ENCODE measurements at places on chromosomes 1 and 21.

DNA sequence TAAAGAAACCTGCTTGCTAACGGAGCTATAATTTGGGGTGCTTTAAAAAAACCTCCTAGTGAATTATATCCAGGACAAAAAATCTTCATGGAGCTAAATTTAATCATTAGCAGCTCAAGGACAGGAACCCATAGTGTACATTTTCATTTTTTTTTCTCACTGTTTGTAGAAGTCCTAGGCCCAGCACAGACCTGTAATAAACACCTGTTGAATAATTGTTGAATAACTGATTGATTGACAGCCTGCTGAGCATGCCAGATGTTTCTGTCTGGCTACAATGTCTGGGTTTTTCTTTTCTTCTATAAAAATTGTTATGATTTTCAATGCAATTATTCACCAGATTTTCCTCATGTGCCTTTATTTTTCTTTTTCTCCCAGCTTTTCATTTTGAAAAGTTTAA lies 10.9 kb upstream of the GALNT2 start:
- DNase-seq = no peak

DNA sequence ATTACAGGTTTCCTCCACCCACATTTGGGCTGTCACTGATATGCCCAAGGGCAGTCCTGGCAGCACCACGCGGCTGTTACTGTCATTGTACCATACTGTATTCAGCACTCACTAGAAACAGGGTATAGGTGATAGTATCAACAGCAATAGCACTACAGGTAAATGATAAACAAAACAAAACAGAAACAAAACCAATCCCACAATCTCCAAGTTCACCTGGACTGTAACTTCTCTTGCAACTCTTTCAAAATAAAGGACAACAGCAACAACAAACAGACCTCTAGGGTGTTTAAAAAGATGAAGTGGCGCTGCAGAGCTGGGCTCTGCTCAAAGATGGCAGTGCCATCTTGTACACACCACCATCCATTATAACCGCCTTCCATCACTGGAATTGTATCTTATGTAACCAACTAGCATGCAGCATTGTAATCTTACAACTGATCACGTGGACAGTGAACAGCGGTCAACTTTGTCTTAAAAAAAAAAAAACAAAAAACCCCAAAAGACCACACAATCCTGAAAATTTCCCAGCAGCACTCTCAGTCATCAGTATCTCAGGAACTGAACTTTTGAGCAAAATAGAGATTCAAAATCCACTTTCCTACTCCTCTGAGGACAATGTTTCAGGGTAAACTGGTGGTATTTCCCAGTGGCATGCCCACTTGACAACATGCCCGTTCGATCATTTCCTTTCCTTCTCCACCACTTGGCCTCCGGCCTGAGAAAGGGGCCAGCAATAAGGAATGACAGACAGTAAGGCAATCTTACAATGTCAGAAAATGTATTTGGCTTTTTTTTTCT lies 3.8 kb downstream of the IRF2BP2 start:
- peak; percentile 69 for DNase-seq

GRCh38 chr1:38451541-38451993 lies 405.0 kb upstream of the POU3F1 start:
- DNase-seq = peak; percentile 30

GRCh38 chr1:101918277-101918676 lies 78.4 kb downstream of the OLFM3 start:
- DNase-seq = no peak

DNA sequence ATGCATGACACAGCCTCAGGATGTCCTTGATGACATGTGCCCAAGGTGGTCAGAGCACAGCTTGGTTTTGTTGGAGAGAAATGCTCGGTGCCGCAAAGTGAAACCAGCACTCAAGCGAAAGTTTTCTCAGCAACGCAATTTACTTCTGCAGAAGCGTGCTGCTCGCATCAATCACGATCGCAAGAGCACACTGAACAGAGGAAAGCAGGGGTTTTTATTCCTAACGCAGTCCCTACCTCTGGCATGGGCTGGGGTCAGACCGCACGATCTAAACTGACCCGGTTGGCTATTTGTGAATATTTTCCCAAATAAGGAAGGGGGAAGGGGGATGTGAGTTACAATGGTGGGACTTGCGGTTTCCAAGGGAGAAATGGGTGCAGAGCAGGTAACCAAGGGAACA lies 809 bp upstream of the ZNF669 start:
- DNase-seq = no peak

- DNase-seq = peak; percentile 3
Measured at GRCh38 chr1:224300346-224300745, 29.6 kb downstream of the NVL start.

DNA sequence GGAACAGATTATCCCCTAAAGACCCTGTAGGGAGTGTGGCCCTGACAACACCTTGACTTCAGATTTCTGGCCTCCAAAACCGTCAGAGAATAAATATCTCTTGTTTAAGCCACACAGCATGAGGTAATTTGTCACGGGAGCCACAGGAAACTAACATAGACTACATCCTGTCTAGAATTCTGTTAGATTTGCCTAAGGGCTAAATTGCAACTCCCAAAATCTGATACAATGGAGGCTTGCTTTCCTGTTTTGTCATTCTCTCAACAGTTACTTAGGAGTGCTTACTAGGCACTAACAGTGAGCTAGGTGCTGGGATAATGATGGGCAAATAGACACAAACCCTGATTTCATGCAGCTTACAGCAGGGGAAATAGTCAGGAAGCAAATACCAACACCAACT lies 141.6 kb downstream of the MIS18A start:
- no peak for DNase-seq

DNA sequence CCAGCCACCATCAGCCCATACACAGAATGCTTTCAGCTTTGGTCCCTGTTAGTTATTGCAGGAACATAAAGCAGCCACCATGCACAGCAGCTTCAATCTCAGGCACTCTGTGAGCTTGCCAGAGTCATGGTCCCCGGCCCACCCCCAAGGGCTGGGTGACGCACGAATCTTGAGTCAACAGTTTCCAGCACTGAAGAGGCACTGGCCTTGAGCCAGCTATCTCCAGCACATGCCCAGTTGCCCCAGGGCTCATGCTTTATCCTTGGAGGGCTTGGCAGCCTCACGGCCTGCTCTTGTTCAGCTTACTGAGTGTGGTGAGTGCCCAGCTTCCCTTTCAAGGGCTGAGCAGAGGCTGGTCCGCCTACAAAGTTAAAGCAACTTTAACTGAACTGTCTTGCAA lies 200.7 kb upstream of the RAB4A start:
- DNase-seq = peak; percentile 93

GRCh38 chr1:152182944-152183361 lies 23.9 kb upstream of the RPTN start:
- no peak for DNase-seq

DNA sequence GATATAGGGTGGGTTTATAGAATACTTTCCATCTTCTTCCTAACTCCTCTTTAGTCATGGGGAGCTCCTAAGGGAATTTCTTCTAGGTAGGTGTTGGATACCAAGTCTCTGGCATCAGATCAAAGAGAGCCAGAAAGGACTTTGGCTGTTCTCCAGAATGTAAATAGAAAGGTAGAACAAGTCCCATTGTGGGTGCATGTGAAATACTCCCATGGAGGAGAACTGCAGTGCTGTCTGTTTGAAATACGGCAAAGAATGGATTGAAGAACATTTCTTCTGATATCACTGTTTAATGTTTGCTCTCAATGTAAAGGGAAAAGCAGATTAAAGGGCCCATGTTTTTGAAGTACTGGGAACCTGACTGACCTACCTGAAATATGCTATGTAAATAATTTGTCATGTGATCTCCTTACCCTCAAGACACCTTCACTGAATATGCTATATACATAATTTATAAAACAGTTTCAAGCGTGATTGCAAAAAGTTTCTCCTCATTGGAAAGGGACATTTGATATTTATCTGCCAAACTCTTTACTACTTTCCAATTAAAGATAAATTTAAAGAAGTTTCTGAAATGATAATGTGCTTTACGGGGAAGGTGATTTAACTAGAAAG lies 65.9 kb downstream of the LAMC1 start:
- no peak for DNase-seq

GRCh38 chr1:206540044-206540780 lies 32.9 kb downstream of the RASSF5 start:
- peak; percentile 33 for DNase-seq

DNA sequence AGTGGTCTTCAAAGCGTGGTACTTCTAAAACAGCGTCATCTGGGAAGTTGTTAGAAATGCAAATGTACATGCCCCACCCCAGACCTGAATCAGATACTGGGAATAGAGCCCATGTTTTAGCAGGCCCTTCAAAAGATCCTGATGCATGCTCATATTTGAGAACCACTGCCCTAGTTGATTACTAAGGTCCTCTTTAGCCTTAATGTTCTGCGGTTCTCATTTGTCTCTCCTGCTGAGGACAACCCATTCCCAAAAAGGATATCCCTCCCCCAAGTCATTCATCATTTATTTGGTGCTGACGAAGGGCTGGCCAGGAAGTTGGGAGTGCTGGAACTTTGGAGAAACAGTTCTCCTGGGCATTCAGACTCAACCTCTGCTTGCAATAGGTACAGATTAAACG lies 92.4 kb upstream of the RALGPS2 start:
- no peak for DNase-seq

DNA sequence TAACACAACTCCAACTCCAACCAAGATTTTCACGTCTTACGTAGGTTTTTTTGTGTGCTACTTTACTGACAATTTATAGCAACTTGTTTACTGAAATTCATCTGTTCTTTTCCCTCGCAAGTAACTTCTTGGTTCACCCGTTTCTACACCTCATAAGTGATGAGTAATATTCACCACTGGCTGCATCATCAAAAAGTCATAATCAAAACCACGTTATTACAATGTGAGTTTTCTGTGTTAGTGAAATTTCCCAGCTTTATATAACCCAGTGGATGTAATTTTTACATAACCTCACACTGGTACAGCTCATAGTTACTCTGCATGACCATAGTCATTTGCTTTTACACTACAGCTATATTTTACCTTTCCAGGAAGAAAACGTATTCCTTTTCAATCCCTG lies 401.1 kb upstream of the LYPLAL1 start:
- no peak for DNase-seq

DNA sequence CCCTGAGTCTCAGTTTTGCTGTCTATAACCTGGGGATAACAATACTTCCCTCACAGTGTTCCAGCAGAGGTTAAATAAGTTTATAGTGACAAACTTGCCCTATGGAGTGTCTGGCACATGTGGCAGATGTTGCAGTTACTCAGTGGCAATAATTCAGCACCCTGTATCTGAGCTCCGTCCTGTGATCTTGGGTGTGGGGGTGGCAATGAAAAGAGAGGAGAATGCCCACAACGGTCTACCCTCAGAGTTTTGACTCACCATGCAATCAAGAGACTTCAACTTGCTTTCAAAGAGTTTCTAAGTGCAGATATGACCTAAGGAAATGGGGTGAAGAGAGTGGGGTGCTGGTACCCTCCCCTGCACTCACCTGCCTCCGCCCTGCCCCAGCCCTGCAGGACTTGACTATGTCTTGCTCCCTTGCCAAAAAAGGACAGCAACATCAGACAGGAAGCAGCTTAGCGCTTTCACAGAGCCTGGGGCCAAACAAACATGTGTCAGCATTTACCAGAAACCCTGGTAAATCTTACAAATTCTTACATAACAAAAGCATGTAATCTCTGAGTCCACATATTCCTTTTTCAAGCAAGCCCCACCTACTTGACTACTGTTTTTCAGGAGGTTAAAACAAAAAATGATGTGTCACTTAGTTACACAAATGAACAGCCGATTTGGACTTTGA lies 185.1 kb upstream of the CAMK1G start:
- DNase-seq = peak; percentile 90

DNA sequence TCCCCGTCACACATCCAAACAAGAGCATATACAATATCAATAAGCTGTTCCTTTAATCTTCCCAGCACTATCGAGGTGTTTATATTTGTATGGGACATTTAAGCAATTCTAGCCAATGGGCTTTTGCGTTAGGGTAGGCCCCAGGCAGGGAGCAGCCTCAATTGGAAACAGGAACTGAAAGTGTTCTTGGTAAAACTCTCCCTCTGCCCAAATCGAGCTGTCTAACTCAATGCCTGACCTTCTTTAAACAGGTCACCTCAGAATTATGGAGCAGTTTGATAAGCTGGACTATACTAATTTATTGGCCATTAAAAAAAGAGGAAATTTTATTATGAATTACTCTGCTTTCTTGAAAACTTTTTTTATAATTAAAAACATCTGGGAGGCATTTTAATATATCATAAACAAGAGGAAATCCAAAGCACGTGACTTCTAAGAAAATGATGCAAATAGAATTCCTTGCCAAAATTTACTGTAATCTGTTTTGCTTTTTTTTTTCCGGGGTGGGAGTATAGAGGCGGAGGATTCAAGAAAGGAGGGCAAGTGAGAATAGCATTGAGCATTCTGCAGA lies 498.1 kb downstream of the LMO4 start:
- DNase-seq = peak; percentile 87

- DNase-seq = no peak
Measured at GRCh38 chr1:212486619-212486975, 53.9 kb downstream of the NENF start.

DNA sequence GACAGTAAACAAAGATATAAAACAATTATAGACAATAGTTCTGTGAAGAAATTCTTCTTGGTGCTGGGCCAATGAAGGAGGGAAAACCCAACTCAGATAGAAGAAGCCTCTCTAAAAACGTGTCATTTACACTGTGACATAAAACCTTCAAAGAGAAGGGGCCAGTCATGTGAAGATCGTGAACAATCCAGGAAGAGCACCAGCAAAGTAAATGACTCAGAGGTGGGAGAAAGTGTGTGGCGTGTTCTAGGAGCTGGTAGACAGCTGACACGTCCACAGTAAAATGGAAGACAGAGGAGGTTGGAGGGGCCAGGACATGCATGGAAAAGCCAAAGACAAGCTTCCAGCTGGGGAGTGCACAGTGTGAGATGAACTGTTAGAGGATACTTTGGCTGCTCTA lies 143.6 kb downstream of the VAV3 start:
- peak; percentile 54 for DNase-seq

DNA sequence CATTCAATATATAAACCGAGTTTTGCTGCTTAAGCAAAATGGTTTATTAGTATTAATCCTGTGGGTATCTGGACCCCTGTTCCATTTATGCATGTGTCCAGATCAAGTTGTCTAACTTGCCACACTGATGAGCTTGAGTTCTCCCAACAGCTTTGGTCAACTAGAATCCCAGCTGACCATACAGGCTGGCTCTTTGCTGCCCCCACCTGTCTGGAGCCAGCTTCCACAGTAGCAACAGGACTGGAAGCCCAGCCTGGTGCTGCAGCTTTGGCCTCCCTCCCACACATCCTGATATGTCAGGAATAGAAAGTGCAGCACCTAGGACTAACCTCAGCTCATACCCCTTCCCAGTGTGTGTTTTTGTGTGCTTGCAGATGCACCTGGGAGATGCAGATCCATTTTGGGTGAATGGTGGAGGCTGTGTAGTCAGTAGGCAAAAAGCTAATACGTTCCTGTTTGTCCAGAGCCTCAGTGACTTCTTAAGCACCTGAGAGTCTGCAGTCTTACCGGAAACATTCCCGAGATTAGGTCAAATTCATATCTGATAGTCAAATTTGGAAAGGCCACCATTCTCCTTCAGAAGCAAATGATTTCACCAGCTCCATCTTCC lies 40.9 kb upstream of the BEND5 start:
- peak; percentile 86 for DNase-seq

DNA sequence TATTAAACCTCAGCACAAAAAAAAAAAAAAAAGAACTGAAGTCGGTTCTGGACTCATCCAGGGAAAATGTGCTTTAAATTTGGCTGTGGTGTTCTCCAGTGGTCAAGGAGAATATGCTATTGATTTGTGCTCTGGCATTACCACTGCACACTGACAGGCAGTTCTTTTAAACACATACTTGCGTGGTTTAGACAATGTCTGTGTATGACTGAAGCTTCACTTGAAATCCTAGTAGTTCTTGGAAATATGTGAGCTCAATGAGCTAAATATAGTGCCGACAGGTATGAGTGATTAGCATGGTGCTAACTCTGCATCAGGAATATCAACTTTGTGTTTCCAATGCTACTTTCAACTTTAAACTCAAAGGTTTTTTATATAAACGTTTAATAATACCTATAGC lies 415.6 kb downstream of the SMYD3 start:
- DNase-seq = no peak
